ENCODE measurements at places on chromosomes 2 and 18.
A peak's percentile ranks its signal among the peaks of the same experiment; 100 is the strongest.

- DNase-seq, result no peak
These were observed 8.0 kb downstream of the ALPI start for GRCh38 chr2:232463701-232464543.

- no peak for DNase-seq
These were observed 289.8 kb downstream of the ALPK2 start for GRCh38 chr18:58338961-58339592.

GRCh38 chr2:127508023-127508630 lies 18.2 kb downstream of the IWS1 start:
- no peak for DNase-seq

- no peak for DNase-seq
These were observed 125.2 kb downstream of the UBE2E3 start for GRCh38 chr2:181105562-181105961.

DNA sequence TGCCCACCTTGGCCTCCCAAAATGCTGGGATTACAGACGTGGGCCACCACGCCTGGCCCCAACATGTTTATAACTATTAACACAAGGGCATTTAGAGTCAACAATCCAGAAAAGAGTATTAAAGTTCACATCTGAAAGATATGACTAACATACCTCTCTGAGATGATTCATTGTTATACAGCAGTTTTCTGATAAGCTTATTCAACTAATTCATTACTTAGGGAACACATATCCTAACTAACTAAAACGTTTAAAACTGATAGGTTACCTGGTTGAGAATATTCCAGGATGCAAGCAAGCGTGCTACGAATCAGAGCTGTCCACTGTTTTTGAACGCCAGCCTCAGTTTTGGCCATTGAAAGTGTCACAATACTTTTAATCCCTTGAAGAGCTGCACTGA lies 34.0 kb upstream of the STRN start:
- no peak for DNase-seq

DNA sequence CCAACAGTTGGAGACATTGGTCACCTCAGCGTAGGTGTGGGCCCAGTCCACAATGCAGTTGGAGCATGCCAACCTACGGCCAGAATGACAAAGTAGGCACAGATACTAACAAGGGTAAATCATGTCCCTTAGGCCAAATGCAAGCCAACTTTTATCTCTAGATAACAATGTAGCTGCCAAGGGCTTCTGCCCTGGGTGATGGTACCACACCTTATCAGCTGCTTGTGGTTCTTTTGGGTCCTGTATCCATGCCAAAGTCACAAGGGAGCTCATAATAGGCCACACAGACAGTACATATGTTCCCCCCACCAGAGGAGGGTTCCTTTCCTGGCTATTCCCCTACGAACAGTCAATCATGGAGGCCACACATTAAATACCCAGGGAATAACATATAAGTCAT lies 19.1 kb downstream of the PHOSPHO2 start:
- no peak for DNase-seq

DNA sequence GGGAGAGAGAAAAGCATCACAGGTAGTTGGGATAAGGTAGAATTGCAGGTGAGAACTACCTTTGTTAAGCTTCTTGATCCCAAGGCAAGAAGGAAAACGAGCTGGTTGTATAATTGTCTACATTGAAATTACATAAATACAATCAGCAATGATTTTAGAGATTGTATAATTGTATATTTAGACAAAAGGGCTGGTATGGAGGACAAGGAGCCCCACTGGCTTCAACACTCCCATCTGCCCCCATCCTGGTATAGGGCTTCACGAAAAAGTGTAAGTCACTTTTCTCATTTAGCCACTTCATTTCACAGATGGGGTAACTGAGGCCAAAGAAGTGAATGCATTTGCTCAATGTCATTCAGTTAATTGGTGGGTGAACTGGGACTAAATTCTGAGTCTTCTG lies 103.3 kb downstream of the MYCN start:
- no peak for DNase-seq

- peak; percentile 88 for DNase-seq
These were observed 52.7 kb upstream of the CTLA4 start for GRCh38 chr2:203814661-203815540.

- peak; percentile 4 for DNase-seq
These were observed 54.1 kb upstream of the EPB41L5 start for GRCh38 chr2:119958670-119959268.

GRCh38 chr2:113198048-113198789 lies 24.4 kb downstream of the PSD4 start:
- DNase-seq, result no peak

GRCh38 chr2:67733517-67733916 lies 329.3 kb downstream of the C1D start:
- no peak for DNase-seq

DNA sequence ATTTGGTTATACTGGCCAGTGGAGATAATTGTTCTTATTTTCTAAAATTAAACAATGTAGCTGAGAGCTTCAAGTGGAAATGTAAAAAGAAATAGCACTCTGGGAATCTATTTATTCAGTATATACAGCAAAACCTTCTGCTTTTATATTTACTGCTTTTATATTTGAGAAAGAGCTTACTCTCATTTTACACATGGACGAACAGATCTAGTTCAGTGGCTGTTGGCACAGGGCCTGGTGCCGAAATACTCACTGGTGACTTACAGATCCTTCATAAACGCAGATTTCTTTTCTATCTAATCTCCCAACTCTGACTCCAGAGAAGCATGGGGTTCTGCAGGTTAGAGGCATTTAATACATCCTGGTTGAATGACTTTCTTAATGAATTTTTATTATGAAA lies 266.2 kb downstream of the ASXL3 start:
- no peak for DNase-seq

DNA sequence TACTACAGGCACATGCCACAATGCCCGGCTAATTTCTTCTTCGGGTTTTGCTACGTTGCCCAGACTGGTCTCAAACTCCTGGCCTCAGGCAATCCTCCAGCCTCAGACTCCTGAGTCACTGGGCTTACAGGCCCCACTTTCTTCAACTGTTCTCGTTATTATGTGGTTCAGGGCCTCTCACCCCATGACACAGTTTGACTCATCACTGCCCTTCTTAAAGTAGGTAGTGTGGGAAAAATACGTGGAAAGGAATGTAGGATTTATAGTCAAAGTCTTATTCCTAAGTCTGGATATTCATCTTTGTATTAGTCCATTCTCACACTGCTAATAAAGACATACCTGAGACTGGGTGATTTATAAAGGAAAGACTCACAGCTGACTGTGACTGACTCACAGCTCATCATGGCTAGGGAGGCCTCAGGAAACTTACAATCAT lies 19.4 kb downstream of the CENPA start:
- DNase-seq, result peak; percentile 83

- DNase-seq, result peak; percentile 80
These were observed 317.6 kb downstream of the TNS1 start for GRCh38 chr2:217685255-217685605.

DNA sequence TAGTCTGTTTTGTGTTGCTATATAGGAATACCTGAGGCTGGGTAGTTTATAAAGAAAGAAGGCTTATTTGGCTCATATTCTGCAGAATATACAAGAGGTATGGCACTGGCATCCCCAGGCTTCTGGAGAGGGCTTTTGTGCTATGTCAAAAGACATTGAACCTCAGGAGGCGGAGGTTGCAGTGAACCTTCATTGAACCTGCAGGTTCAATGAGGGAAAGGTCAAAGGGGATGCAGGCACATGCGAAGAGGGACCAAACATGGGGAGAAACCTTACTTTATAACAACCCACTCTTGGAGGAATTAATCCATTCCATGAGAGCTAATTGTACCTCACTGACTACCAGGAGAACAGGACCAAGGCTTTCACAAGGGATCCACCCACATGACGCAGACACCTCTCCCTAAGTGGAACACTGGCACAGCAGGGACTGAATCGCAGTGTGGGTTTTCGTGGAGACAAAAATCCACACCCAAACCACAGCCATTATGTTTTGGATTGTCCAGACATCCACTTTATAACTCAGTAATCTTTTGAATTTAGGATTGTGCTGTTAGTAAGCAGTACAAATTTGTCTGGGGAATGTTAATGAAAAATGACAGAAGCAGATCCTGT lies 4.1 kb upstream of the SERPINB8 start:
- DNase-seq, result no peak

DNA sequence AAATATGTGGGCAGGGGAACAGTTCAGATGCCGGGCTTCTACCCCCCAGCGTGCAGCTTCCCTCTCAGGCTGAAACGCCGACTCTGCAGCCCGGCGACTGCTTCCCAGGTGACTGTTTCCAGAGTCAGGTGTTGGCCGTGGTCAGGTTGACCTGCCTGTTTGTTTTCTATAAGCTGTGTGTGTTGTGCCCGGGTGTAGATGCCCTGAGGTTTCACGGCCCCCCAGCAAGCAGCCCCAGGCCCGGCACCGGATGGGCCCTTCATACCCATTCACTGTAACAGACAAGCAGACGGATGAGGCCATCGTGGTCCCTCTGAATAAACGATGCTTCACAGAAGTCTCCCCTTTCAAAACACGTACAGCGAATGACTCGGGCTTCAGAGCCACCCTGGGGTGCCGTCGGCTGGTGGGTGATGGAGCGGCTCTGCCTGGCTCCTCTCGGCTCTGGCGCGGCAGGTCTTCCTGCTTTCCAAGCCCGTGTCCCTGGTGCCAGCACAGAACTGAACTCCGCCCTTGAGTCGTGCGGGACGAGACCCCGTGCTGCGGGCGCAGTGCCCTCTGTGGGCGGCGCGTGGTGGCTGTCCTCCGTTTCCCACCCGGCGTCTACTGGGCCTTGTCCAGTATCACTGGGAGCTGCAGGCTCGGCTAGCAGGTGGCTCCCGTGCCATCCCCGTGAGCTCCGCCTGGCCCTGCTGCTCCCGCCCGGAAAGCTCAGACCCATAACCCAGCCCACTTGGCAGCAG lies 15.0 kb upstream of the KCNG2 start:
- no peak for DNase-seq

DNA sequence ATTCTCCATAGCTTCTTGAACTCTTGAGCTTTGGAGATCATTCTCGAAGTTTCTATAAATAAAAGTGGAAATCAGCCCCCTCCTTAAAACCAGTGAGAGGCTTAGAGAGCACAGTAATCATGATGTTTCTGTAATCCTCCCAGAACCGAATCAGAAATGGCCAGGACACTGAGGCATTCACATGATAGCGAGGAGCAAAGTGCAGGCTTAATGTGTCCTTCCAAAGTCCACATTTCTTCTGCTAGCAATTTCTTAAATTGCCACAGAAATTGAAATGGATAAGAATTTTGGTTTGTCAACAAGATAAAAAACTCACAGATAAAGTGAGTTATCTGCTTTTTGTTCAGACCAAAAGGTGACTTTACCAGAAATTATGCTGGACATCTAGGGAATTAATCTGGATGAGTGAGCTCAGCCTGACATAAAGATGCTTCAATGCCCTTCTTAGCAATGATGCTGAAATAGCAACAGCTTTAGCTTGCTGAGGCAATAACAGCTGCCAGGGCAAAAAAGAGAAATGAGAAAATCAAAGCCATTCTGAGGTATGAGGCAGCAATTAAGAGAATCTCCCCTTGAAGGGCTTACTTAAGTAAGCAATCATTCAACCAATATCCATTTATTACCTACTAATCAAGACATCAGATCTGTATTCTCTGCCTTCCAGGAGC lies 82.4 kb upstream of the PHLPP1 start:
- DNase-seq, result peak; percentile 30

DNA sequence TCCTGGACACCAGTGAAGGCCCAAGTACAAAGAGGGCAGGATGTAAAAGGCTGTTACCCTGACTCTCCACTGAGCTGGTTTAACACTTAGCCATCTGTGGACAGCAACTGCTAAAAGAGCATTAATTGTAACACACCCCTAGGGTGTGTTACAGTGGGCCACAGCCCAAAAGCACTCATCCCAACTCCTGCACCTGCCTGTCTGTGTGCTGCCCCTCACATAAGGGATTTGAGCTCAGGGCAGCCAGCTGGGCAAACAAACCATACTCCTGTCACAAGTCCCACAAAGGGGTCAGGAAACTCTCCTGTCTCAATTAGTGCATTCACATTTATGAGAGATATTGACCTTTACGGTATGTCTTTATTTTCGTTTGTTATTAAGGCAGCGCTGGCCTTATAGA lies 833.1 kb upstream of the NXPH2 start:
- DNase-seq, result no peak

DNA sequence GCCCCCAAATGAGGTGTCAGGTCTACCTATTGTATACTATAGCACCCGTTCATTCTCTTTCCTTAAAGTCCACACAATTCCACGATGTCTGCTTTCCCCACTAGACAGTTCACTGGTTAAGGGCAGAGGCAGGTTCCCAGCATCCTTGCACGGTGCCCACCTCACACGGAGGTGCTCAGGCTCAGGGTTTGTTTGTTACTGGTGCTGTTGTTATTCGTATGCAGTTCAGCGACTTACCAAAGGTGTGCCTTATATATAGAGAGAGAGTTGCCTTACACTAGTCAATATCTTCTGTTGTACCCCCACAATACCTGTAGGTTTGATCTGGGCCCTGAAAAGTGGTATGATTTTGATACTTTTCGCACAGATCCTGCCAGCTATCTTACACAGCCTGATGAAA lies 30.6 kb downstream of the SLC3A1 start:
- DNase-seq, result no peak

- DNase-seq, result no peak
These were observed 26.7 kb upstream of the TMEM163 start for GRCh38 chr2:134745546-134745945.

DNA sequence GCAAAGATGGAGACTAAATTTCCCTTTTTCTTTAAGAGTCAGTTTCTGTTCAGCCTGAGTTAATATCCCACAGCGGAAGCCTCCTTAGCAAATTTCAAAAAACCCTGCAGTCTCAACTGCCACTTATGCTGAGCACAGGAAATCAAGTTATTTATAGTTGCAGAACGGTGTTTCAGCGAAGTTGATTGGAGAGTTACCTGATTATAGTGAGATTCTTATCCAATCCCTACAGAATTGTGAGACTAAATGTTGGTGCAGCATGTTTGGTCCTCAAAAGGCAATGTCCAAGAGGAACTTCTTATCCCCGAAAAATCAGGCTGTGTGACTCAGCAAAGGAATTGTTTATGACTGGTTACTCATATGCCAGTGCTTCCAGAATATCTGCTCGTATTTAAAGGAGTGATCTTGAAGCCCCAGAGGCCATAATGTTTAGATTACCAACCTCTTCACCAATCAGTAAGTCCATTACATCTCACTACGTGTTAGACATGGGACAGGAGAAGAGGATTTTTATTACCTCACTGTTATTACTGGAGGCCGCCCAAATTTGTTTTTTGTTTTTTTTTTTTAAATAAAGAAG lies 67.9 kb downstream of the LRRFIP1 start:
- peak; percentile 93 for DNase-seq

GRCh38 chr2:142478206-142478605 lies 347.4 kb upstream of the LRP1B start:
- no peak for DNase-seq
